Stimulated activated CD4-positive, alpha-beta T cell treated with anti-CD3 and anti-CD28 coated beads, Interleukin-1b, Interleukin-23, amount 100 ng/mL, for 48 hours (primary cell): ENCODE measurements at places on chromosomes 7 and 10.
A peak's percentile ranks its signal among the peaks of the same experiment; 100 is the strongest.

DNA sequence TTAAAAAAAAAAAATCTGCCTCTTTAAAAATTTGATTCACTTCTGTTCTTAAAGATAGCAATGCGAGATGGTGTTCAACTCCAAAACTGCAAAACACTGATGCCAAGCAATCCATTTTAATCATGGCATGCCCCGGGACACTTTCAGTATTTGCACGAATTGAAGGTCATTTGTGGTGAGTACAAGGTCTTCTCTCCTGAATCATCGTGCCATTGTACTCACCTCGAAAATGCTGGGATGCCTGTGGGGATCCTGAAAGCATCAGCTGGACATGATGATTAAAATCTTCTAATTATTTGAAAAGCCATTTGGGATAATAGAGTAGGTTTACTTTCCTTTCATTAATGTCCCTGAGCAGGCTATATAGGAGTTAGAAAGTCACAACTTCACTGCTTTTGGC, 125.1 kb upstream of the NRP1 start:
- DNase-seq, result no peak

- DNase-seq, result no peak
Measured at GRCh38 chr7:47435889-47436312, 146.0 kb downstream of the TNS3 start.

DNA sequence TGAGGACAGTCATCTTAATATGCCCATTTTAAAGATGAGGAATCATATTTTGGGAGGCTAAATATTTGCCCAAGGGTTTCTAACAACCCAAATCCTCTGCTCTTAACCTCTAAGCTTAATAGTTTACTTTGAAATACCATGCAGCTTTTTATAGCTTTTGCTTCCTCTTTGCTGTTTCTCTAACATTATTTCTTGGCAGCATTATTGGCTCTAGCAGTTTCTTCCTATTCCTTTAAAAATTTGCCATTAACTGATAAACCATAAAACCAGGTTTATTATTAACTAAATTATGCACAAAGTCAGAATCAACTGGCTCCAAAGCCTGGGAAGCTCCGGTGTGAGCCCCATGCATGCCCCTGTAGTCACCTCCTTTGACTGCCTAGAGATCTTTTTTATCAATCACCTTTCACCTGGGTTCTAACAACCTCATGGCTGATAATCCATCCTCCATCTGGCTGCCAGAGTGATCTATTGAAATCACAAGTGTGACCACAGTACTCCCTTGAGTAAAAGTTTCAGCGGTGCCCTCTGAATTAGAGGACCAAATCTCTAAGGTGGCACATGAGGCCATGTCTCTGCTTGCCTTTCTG, 62.4 kb downstream of the ITGB8 start:
- no peak for DNase-seq

- DNase-seq, result peak; percentile 17
Measured at GRCh38 chr10:68897336-68897741, 3.8 kb upstream of the DDX50 start.

DNA sequence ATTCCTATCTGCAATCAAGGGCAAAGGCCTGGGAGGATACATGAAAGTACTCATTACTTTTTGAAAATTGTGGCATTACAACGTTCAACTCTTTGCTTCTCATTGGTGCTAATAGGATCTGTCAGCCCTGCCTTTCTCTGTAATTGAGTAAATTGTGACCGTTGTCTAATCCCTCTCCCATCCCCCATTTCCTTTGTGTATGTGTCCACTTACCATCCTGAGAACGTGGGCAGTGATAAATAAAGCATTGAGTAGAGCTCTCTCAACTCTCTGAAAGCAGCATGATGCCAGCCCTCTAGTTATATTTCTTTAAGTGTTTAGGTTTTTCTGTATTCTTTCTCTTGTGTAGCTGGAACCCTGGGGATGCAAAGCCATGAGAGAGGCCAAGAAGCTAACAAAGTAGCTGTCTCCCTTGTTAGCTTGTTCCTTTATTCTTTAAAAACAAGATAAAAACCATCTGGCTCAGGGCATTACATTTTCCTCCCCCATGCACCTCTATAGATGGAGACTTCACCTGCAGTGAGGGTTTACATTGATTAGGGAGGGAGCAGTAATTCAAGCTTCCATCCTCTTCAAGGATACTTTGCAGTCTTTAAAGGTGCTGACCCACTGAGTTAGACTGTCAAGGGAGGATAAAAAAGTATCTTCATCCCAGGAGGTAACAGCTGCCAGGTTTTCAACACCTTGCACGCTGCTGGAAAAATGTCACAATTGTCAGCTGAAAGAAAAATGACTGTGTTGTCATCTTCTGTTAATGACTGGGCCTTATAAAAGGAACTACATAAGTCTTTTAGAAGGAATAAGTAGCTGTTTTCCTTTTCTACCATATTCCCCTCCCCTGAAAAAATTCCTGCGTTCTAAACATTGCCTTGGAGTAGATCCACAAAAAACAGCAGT, 112.3 kb downstream of the BTRC start:
- no peak for DNase-seq

GRCh38 chr7:8176370-8177081, 85.4 kb downstream of the ICA1 start:
- DNase-seq, result peak; percentile 64

DNA sequence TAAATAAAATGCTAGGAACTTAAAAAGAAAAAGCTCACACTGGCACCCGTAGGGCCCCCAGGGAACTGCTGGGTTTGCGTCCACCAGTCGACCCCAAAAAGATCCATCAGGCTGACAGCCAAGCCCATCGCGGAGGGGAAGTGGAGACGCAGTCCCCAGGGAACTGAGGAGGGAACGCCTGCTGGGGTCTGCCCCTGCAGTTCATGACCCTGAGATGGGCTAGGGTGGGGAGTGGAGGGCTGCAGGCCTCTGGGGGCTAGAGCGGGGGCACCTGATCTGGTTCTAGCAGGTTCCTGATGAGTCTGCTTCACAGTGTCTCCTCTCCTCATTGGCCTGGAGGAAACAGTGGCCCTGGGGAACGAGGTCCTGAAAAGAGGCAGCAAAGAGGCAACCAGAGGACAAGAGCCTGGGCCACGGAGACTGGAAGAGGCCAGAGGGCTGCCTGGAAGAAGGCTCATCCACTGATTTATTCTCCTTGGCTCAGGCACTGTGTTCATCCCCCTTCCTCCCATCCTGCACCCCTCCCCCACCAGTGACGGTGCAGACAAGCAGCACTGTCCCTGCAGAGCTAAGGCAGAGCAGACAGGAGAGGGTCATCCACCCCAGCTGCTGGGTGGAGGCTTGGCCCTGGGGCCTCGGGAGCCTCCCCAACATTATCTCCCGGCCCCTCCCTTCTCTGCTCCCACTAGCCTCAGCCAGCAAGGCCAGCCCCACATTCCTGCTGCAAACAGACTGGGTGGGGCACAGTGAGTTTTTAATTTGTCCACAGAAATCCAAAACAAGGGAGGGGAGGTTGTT, 24.7 kb upstream of the HSPA12A start:
- DNase-seq, result no peak

DNA sequence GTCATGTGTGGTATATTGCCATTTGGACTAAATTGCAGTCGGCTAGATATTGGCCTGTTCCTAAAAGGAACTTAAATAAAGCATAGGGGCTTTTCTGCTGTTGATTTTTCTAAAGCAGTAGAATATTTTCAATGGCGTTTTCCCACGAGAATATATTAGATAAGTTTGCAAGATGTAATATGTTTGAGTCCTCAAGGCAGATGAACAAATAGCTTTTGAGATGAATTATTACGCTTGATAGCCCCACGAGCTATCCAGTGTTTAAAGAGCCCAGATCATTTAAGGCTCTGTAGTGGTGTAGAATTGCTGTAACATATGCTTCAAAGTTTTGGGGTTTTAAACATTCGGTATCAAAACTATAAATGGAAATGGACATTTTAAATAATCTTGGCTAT, 2.9 kb downstream of the CELF2 start:
- no peak for DNase-seq

DNA sequence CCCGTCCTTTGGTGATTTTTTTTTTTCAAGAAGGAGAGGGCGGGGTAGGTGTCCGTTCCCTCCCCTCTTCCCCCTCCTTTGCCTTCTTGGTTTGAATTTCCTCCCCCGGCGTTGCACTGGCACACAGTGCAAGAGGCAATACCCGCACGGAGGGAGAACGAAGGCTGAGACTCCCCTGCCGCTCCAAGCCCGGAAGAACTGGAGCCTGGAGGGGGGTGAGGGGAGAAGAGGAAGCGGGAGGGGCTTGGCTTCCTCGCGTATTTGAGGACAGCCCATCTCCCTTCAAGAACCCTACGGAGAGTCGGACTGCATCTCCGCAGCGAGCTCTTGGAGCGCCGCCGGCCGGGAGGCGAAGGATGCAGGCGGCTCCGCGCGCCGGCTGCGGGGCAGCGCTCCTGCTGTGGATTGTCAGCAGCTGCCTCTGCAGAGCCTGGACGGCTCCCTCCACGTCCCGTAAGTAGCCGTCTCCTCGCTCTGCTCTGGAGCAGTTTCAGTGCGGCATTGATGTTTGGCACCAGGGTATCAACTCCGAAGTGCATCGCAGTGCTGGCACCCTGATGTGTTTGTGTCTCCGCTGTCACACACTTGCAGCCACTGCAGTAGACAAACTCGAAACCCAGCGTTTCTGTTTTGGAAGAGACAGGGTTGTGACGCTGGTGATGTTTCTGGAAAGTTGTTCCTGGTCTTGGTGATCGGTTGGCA, at the start of gene CNTNAP2:
CNTNAP2 (plus strand) TSS at position 281 of the 702 bp plus-strand sequence; CDS start at position 357, 76 bp downstream.
- peak; percentile 1 for DNase-seq

GRCh38 chr10:2921956-2922680, 145.2 kb upstream of the PFKP start:
- DNase-seq, result no peak

GRCh38 chr7:1555046-1555812, 776 bp downstream of the TMEM184A start:
- no peak for DNase-seq

GRCh38 chr10:36676321-36676720, 449.1 kb upstream of the ANKRD30A start:
- DNase-seq, result no peak

GRCh38 chr7:7757576-7757975, 39.2 kb upstream of the RPA3 start:
- DNase-seq, result no peak

GRCh38 chr10:58546722-58547445, 34.2 kb downstream of the BICC1 start:
- no peak for DNase-seq

GRCh38 chr7:158044482-158044823, 543.2 kb downstream of the PTPRN2 start:
- DNase-seq, result no peak

GRCh38 chr10:99965700-99966099, 44.0 kb downstream of the DNMBP start:
- DNase-seq, result no peak

DNA sequence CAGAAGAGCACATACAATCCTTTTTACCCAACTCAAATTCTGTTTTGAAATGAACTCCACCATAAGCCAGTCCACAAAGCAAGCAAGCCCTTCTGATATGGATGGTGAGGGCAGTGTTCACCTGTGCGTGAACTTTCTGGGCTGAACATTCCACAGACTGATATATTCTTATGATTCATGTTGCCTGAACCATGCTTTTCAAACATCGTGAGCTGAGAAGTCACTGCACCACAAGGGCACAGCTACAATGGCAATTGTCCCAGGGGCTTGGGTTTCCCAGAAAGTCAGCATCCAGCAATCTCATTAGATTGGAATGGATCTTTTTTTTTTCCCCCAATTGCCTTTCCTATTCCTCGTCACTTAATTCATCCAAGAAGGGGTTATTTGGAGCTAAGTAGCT, 86.9 kb upstream of the ZNF438 start:
- DNase-seq, result no peak
